ENCODE measurements at places on chromosomes 11 and 22.

DNA sequence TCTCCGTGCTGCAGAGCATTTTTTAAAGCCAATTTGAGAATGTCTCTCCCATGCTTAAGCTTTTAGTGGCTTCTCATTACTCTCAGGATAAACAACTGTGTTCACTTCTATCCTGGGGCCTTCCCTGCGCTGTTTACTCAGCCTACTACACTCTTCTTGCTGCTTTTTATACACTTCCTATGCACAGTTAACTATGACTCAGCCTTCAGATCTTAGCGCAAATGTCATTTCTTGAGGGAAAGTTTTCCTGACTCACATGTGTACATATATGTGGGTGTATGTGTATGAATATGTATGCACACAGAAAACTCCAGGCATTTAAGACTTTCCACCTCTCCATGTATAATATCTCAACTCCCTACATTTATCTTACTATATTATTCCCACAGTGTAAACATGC is 9.8 kb downstream of the THAP12 start:
- peak; percentile 91 for ATAC-seq

DNA sequence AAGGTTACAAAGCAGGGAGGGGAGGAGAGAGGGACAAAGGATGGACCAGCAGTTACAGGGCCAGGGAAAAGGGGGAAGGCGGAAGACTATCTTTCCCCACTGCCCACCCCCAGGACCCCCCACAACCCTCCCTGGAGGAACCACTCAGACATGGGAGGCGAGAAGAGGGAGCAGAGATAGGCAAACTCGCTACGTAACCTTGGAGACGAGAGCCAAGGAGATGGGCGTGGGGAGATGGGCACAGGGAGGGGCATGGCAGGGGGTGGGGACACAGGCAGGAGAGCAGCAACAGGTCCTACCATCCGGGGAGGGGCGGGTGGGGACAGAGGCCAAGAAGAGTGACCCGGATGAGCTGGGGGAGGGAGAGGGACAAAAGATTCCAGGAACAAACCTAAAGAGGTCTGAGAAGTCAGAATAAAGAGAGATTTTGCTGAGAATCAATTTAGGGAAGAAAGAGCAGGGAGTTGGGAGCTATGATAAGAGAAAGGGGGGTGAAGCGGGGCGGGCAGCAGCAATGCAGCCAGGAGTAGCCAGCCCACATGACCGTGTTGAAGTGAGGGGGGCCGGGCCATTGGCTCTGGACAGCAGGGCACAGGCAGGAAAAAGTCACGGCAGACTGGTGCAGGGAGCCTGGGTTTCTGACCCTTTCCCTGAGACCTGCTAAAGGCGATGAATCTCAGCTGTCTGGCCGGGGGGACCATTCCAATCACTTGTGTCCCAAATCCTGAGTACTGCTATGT is 128.4 kb downstream of the BUD13 start:
- no peak for ATAC-seq

- ATAC-seq = no peak
Observed at GRCh38 chr11:134999590-134999989, 587.5 kb upstream of the B3GAT1 start.

GRCh38 chr22:46763051-46763705 is 728 bp downstream of the TBC1D22A start:
- ATAC-seq = peak; percentile 36

DNA sequence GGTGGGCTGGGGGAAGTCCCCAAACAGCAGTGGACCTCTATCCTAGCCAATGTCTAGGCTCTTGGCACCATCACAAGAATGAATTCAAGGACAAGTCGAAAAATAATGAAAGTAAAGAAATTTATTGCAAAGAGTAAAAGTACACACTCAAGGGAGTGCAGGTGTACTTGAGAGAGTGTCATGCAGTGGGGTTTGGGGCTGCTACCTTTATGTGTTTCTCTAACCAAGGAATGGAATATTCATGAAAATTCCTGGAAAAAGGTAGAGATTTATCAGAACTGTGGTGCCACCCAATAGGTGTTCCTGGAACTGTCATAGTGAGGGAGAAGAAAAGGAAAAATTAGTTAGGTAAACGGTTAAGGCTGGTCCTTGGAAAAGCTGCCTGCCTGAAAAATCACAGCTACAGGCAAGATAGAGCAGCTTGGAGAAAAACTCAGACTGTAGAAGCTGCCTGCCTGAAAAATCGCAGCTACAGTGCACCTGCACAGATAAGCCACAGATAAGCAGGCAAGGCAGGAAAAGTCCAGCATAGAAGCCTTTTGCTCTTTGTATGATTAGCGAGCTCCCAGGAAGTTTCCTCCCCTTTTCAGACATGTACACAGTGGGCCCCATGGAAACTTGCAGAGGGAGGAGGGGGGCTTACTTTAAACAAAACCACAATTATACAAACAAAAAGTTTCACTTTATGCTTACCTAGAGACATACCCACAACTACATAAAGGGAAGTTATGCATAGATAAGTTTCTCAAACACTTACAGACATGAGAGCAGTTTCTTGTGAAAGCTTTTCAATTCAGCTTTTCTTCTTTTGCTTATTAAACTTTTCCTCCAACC is 71.4 kb upstream of the B3GNT6 start:
- no peak for ATAC-seq
